Head of caudate nucleus (tissue), 42 donors: ENCODE measurements at places on chromosomes 16 and 17.
A peak's percentile ranks its signal among the peaks of the same experiment; 100 is the strongest.

GRCh38 chr17:39156491-39156890, 5.1 kb upstream of the PLXDC1 start:
- DNase-seq: no peak

DNA sequence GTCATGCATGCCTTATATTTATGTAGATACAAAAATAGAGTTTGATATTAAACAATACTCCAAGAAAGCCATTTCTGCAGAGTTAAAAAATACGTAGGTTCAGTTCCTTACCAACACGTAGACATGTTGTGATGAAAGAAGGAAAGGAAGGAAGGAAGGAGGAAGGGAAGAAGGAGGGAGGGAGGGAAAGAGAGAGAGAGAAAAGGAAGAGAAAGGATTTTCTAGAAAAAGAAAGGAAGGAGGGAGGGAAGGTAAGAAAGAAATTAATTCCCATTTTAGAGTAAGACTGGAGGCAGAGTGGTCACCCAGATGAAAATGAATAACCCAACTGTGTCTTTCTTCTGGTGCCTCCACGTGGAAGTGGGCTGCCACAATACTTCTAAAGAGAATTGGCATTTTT, 652.1 kb downstream of the WWOX start:
- no peak for DNase-seq

GRCh38 chr16:73154063-73154870, 106.3 kb upstream of the ZFHX3 start:
- DNase-seq: peak; percentile 30

DNA sequence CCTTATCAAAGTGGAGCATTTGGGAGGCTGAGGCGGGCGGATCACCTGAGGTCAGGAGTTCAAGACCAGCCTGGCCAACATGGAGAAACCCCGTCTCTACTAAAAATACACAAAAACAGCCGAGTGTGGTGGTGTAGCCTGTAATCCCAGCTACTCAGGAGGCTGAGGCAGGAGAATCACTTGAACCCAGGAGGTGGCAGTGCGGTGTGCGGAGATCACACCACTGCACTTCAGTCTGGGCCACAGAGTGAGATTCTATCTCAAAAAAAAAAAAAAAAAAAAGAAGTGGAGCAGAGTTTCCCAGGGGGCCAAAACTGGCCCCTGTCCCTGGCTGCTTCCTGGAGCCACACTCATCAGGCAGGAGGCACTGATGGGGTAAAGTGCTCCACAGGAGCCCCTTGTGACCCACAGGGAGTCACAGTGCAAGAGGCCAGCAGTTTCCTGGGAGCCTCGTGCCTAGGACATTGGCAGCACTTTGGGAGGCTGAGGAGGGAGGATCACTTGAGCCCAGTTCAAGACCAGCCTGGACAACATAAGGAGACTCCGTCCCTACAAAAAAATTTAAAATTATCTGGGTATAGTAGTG, 44.4 kb downstream of the RTN4RL1 start:
- no peak for DNase-seq

- DNase-seq: no peak
Observed at GRCh38 chr16:26177438-26177837, 485.7 kb downstream of the HS3ST4 start.

DNA sequence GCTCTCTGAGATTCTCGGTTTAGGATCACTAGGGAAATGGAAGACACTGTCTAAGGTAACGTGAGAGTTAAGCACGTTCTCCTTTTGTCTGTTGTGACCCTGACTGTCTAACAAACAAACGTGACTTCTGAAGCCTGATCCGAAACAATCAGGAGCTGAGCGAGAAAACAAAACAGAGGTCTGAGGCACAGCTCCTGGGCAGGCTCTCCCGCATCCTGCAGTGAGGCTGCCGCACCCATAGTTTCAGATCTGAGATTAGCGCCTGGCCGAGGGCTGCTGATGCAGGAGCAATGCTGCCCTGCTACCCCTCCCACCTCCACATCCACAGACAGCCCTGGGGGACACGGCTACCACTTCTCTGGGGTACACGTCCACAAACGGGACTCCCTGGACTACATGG, 46.7 kb downstream of the RNF157 start:
- DNase-seq: no peak

DNA sequence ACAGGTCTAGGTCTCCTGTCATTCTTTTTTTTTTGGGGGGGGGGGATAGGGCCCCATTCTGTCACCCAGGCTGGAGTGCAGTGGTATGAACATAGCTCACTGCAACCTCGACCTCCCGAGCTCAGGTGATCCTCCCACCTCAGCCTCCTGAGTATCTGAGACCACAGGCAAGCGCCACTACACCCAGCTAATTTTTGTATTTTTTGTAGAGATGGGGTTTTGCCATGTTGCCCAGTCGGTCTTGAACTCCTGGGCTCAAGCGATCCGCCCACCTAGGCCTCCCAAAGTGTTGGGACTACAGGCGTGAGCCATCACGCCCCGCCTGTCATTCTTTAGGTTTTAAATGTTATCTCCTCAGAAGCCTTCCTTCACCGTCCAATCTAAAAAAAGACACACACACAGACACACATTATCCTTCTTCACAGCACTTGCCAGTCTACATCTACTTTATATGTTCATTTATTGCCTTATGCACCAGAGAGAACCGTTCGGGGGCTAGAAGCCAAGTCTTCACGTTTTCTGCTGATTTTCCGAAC, 694 bp downstream of the MRPL27 start:
- no peak for DNase-seq

- DNase-seq: peak; percentile 82
Observed at GRCh38 chr16:46894036-46894672, 10.0 kb downstream of the GPT2 start.

GRCh38 chr17:28227316-28228108, 91.5 kb upstream of the TMEM97 start:
- DNase-seq: peak; percentile 47

DNA sequence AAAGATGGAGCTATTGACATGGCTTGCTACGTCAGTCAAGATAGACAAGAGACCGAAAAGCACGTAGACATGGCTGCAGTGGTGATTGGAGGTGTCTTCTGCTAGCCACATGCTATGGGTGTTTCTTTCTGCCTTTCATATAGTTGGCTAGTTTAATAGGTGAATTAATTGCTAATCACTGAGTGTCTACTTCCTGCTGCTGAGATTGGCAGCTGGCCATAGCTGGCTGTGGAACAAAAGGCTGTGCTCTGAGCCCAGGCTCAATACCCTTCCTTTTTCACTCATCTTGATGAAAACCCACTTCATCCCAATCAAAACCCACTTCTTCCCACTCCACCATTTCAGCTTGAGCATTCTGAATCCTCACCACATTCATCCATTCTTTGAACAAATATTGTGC, 221.4 kb upstream of the MAF start:
- no peak for DNase-seq

GRCh38 chr16:30065943-30066760, 592 bp downstream of the ALDOA start:
- no peak for DNase-seq

- DNase-seq: no peak
Observed at GRCh38 chr17:37543637-37544052, 54.0 kb downstream of the DUSP14 start.

DNA sequence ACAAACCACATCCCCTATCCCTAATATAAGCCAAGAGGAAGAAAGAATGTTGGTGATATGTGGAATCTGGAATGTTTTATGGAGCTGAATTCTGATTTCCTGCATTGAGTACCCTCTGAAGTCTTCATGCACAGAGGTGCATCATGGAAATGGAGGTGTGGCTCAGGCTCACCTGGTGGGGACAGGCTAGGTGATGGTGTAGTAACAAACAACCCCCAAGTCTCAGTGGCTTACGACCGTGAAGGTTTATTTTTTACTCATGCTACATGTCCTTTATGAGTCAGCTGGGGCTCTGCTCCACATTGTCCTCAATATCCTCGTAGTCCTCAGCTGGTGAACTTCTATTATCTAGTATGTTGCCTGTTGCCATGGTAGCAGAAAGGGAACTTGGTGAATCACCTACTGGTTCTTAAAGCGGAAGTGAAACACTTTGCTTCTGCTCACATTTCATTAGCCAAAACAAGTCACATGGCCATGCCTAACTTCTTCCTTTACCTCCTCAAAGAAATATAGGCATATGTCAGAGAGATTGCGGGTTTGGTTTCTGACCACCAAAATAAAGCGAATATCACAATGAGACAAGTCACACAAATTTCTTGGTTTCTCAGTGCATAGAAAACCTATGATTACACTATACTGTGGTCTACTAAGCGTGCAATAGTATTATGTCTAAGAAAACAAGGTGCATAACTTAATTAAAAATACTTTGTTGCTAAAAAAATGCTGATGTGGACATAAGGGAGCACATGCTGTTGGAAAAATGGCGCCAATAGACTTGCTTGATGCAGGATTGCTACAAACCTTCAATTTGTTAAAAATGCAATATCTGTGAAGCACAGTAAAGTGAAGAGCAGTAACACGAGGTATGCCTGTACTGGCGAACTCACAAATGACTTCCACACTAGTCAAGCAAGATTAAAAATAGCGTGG, at the start of gene PMFBP1:
Gene PMFBP1 (minus strand): TSS at position 51 of the 930 bp plus-strand sequence. CDS start 947 bp downstream, outside the sequence.
- DNase-seq: no peak

- peak; percentile 77 for DNase-seq
Observed at GRCh38 chr17:62724398-62725146, 83.5 kb downstream of the MARCHF10 start.

DNA sequence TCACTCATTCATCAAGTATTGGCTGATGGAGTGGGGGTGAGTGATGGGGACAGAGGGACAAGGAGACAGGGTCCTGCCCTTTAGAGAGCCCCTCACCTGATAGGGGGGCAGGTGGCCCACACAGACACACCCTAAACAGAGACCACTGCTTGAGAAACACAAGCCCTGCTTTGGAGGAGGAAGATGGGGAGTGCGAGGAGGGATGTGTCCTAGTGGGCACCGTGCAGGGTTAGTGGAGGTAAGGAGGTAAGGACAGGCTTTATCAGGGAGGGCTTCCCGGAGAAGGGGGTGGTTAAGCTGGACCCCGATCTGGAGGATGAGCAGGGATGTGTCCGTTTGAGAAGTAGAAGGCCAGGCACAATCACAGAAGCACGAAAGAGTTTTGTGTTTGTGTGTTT, 8.2 kb upstream of the SMTNL2 start:
- DNase-seq: no peak

- no peak for DNase-seq
Observed at GRCh38 chr16:62445909-62446308, 409.7 kb upstream of the CDH8 start.

DNA sequence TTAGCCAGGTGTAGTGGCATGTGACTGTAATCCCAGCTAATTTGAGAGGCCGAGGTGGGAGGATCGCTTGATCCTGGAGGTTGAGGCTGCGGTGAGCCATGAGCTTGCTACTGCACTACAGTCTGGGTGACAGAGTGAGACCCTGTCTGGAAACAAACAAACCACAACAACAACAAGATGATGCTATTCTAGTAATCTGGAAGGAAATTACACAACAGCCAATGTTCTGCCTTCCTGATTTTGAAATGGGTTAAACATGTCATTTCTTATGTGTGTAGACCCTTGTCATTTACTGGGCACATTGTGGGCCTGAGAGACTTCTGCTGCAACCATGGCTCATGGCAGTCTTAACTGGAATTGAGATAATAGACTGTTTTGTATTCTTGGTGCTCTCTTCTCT, 5.9 kb downstream of the COQ7 start:
- no peak for DNase-seq

DNA sequence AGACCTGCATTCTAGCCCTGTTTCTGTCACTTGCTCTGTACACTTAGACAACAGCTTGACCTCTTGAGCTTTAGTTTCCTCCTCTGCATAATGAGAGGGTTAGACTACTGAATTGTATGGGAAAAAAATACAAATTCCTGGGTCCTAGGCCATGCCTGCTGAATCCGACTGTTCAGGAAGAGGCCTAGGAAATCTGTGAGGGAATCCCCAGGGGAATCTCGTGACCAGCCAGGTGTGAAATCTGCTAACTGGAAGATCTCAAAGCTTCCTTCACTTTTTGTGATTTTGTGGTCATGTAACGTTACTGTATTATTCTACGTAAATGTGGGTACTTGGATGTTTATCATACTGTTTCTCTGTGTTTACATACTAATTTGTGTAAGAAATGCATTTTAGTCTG, 58.2 kb downstream of the CYLD start:
- DNase-seq: no peak

- DNase-seq: no peak
Observed at GRCh38 chr17:9929871-9930270, 24.8 kb upstream of the RCVRN start.

GRCh38 chr17:82913304-82914043, 73.7 kb upstream of the ZNF750 start:
- DNase-seq: no peak

GRCh38 chr17:8785547-8786413, 13.4 kb downstream of the MFSD6L start:
- peak; percentile 82 for DNase-seq

GRCh38 chr16:85728879-85729278, 22.0 kb downstream of the C16orf74 start:
- no peak for DNase-seq

DNA sequence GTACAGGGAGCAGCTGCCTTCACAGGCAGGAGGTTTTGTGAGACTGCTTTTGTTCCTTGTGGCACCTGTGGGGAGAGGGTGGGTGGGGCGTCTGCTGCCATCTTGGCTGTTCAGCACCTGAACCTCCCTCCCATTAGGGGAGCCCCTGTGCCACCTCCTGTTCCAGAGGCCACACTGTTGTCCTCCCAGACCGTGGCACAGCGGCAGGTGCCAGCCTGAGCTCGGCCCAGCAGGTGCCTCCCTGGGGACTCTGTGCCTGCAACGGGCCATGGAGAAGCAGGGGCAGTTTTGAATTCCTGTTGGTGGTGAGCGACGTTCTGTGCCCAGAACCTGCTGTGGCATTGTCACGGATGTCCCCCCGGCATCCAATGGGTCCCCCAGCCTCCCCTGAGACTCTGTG, 9.9 kb downstream of the LGALS3BP start:
- DNase-seq: no peak

DNA sequence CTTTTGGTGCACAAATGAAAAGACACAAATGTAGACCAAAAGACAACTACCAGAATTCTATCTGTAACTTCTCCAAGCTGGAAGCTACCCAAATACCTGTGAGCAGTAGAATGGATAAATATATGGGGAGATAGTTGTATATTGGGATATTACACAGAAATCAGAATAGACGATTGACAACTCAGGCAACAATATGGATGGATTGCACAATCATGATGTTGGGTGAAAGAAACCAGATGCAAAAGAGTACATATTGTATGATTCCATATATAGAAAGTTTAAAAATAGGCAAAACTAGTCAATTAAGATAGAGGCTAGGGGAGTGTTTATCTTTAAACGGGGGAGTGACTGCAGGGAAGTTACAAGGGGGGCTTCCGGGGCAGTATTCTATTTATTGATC, 77.5 kb upstream of the NKD1 start:
- no peak for DNase-seq

DNA sequence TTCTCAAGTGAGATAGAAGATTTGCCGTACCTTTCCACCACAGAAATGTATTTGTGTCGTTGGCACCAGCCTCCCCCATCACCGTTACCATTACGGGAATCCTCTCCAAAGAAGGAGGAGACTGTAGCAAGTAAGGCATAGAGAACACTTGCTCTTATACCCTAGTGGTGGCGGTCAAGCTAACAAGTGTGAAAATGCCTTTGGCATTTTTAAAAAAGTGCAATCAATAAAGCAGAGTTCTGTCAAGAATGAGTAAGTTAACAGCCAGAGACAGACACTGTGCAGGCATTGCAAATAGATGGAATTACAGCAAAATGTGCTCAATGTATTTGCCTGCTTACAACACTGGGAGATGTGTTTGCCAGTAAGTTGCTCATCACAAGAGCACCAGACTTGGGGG, 7.7 kb downstream of the MSL1 start:
- DNase-seq: no peak

GRCh38 chr16:78284957-78285434, 185.5 kb downstream of the WWOX start:
- no peak for DNase-seq

- DNase-seq: no peak
Observed at GRCh38 chr17:65142247-65142646, 5.1 kb downstream of the RGS9 start.

GRCh38 chr16:12147681-12148080, 171.1 kb downstream of the SNX29 start:
- no peak for DNase-seq
